ENCODE measurements at places on chromosomes 1 and 21.
A peak's percentile ranks its signal among the peaks of the same experiment; 100 is the strongest.

DNA sequence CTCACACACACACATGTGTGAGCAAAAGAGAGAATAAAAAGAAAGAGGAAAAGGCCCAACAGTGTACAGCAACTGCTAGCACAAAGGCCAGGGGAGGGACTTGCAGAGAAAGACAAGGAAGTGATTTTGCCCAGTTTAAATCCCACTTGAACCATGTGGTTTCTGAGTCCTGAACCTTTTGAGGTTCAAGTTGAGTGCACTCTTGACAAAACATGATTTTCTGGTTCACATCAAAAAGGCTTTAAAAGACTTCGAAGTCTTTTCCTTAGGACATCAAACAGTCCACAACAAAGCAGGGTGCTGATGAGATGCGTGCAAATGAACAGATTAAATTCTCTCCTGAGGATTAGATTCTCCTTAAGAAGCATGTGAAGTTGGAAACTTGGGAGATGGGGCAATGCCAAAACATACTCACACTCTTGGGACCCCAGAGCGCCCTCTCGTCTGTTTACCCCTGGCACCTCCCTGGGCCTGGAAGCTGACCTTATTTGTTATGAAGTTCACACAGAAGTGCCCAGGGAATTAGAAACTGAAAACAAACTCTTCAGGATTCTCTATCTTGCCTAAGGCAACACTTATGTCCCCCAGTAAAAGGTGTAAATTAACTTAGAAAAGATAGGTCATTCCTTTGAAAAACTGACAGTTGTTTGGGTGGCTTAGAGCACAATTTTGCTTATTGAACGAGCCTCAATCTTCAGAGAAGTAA lies 31.5 kb downstream of the RNF220 start:
- DNase-seq = no peak

GRCh38 chr1:40712997-40713396 lies 21.5 kb downstream of the NFYC start:
- no peak for DNase-seq

DNA sequence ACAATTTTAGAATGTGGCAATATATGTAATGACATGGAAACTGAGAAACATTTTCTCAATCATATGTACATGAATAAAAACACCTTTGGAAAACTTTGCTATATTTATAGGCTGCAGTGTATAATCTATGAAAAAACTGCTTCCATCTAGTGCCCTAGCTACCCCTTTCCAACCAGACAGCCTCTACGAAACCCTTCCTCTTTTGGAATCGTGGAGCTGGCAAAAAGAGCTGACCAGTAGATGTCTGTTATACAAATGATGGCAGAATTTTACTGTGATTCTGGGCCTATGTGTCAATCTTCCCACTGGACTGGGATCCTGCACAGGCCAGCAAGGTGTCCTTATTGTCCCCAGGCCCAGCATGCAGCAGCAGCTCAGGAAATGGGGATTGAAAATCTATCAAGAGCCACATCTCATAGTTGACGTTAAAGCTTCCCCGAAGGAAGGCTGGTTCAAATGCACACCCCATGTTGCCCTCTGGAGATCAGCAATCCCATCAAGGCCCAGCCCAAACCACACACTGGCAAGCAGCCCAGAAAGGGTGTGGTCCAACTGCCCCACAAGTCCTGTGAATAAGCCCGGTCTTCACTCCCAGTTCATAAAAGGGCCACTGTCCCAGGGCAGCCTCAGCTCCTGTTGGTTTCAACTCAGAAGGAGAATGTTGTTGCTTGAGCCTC lies 8.8 kb upstream of the FAM20B start:
- peak; percentile 92 for DNase-seq

GRCh38 chr21:20259031-20259867 lies 739.0 kb upstream of the NCAM2 start:
- DNase-seq = no peak
